ENCODE measurements at places on chromosomes 2 and 18.

DNA sequence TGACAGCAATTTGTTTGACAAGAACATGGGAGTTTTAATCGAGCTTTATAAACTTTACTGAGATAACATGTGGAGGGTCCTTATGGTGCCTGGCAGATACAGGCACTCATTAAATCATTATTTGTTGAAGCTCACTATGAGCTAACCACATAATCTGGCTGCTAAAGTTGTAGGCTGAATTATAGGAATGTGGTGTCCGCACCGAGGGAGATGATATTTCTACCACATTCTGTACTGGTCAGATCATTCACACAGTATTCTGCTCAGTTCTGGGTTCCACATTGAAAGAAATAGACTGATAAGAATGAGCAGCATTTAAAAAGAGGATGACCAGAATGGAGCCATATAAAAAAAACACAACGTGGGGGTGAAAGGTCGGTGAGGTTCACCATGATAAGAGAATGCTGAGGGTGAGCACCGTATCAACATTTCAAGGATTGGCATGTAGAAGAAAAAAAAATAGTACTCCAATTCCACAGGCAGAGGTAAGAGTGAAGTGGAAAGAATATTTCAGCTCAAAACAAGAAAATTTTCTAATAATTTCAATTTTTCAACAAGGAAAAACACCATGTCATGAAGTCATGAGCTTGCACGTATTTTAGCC lies 54.4 kb downstream of the TMEFF2 start:
- no peak for DNase-seq

DNA sequence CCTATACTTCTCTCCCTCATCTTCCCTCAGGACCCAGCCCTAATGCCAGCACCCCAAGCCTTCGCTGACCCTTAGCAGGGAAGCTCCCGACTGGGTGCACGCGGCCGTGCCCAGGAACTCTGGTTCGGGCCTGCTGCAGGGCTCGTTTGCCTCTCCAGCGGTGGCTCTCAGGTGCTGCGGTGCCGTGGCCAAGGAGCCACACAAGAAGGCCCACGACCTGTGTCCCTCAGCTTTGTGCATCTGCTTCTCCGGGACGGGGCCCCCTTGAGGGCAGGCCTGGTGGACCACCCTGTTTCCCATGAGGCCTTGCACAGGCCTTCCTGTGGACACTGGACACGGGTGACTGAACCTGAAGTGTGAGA lies 17.7 kb downstream of the BOK start:
- DNase-seq = no peak

DNA sequence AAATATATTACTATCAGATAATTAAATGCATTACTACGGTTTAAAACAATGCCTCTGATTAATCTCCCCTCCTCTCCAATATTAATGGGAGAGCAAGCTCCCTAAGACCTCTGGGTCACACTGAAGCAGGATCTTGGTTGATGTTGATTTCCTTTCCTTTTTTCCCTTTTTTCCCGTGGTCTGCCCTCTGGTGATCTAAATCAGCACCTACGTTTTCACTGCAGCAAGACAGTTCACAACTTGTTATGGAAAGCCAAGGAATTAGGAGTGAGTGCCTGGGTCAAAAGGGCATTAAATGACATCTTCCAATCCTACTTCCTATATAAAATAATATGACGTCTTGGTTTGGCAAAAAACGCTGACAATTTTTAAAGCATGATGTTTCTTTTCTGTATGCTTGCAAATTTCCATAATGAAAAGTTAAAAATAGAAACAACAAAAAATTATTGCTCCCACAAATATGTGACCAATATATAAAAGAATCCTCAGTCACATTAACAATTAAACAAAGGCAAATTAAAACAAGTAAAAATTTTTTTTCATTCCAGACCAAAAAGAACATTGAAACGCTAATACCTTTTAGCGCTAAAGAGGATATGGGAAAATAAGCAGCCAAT lies 7.9 kb upstream of the CFAP36 start:
- peak; percentile 41 for DNase-seq

- no peak for DNase-seq
These were observed 70.7 kb upstream of the SERPINE2 start for GRCh38 chr2:224109751-224110150.

GRCh38 chr2:219021591-219021990 lies 19.7 kb downstream of the CFAP65 start:
- DNase-seq = no peak

DNA sequence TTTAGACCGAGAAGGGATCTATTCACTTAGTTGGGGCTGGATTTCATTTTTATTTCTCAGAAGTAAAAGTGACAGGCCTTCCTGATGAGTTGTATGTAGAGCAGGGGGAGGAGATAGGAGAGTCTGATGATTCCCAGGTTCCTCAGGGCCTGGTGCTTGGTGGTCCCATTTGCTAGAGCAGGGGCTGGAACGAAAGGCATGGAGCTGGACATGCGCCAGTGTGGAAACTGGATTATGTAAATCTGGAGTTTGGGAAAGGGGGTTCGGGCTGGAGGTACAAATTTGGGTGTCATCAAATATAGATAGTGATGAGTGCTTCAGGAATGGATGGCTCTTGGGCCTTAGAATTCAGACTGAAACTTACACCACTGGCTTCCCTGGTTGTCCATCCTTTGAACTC lies 27.5 kb downstream of the GNLY start:
- DNase-seq = no peak

- no peak for DNase-seq
These were observed 5.6 kb upstream of the PCARE start for GRCh38 chr2:29079887-29080286.

GRCh38 chr2:54855434-54855833 lies 132.0 kb downstream of the EML6 start:
- no peak for DNase-seq

- no peak for DNase-seq
These were observed 73.7 kb downstream of the CTIF start for GRCh38 chr18:48612511-48612910.

GRCh38 chr2:60267122-60267521 lies 286.3 kb downstream of the BCL11A start:
- no peak for DNase-seq

- no peak for DNase-seq
These were observed 118.8 kb downstream of the GYPC start for GRCh38 chr2:126774761-126775160.
